Natural killer cell (primary cell): ENCODE measurements at places on chromosomes 12 and 14. TPM values are rescaled to one million over a fixed set of nuclear protein-coding genes. Genes with fewer than 3 reads are reported as not detected.

AICDA gene
- not detected for total RNA-seq

GRCh38 chr14:87745507-87746118, 247.4 kb downstream of the GALC start:
- no peaks in the 10 kb centered on the region for H3K27me3 ChIP-seq
- DNase-seq = peak; percentile 25
- no peak overlapping the region for H3K4me3 ChIP-seq
- H3K27ac ChIP-seq = no peak overlapping the region
- H3K36me3 ChIP-seq = no peaks in the 10 kb centered on the region

DNA sequence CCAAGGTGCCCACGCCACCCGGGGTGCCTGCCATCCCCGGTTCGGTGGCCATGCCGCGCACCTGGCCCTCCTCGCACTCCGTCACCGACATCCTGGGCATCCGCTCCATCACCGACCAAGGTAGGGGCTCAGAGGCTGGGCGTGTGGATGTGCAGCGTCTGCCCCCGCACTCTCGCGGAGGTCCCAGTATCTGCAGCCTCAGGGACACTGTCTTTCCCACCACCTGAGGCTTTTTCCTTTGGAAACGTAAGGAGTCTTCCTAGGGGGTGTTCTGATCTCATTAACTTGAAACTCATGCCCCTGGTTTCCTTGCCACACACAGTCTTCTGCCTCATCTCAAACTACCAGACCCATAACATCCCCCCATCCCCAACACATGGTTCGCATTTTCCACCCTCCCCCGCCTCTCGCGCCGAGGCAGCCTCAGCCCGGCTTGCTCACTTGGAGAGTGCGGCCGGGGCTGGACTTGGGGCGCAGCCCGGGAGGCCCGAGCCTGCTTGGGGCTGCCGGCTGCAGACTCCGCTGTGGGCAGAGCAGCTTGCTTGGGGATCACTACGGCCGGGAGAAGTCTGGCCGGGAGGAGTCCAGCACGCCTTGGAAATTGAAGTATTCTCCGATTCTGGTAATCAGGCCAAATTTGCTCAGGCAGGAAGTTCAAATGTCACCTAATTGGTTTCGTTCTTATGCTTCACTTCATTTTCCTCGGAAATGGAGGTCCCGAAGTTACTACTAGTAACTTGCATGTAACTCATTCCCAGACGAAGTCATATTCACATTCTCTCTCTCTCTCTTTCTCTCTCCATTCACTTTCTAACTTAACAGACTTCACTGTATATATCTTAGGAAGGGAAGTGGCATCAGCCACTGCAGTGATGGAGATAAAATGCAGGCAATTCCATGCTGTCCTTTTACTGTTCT, 2.0 kb downstream of the PAX9 start:
- H3K36me3 ChIP-seq = no peaks in the 10 kb centered on the region
- H3K4me3 ChIP-seq = no peak overlapping the region
- H3K4me1 ChIP-seq = peaks cover 24% of the 10 kb centered on the region

CD163L1 gene
- not detected for total RNA-seq

DNA sequence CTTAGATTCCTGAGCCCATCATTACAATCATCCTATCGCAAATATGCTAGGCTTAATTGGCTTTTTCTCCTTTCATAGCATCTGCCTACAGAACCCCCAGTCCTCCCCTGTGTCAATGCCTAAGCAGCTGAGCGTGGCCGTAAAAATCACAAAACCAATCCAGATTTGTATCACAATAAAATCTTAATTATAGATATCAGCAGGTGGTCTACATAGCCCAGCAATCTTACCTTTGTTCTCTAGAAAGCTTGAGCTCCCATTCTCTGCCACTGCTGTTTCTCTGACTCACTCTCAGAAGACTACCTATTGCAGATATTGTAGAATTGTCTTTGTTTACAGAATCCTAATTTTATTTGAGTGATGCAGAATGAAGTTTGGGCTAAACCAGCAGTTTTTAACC, 37.9 kb upstream of the PPM1A start:
- no peak overlapping the region for H3K27ac ChIP-seq
- H3K36me3 ChIP-seq = no peaks in the 10 kb centered on the region
- no peak overlapping the region for H3K4me3 ChIP-seq
- no peaks in the 10 kb centered on the region for H3K4me1 ChIP-seq
